ENCODE measurements at places on chromosomes 3 and 15.

DNA sequence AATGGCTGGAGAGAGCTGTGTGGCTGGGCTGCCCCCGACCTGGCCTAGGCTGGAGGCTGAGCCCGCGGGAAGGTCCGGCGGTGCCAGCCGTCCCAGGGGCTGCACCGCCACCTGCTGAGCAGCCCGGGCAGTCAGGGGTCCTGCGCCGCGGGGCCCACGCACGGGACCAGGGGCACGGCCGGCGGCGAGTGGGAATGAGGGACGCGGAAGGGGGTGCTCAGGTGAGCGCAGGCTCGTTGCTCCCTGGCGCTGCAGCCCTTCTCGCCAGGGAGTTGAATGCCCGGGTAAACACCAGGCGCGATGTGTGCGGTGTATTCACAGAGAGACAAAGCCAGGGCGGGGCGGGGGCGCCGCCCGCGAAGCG is 666 bp upstream of the SEMA3F start:
- DNase-seq: no peak

DNA sequence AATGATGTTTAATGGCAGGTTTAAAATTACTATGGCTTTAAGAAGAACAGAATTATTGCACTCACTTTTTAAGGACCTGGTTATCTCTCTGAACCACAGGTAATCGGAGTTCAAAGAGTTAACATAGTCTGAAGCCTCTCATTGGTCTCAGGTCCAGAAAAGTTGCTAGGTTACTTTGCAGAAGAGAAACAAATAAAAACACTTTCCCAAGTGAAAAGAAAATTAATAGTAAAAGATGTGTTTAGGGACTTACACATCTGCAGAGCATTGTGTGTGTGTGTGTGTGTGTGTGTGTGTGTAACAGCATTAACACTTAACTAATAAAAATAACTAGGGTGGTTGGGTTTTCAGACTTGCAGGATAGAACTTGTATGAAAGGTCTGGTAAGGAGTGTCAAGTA is 1.0 kb downstream of the MASP1 start:
- no peak for DNase-seq

- DNase-seq: no peak
Observed at GRCh38 chr3:103181160-103181559, 746.3 kb downstream of the ZPLD1 start.

DNA sequence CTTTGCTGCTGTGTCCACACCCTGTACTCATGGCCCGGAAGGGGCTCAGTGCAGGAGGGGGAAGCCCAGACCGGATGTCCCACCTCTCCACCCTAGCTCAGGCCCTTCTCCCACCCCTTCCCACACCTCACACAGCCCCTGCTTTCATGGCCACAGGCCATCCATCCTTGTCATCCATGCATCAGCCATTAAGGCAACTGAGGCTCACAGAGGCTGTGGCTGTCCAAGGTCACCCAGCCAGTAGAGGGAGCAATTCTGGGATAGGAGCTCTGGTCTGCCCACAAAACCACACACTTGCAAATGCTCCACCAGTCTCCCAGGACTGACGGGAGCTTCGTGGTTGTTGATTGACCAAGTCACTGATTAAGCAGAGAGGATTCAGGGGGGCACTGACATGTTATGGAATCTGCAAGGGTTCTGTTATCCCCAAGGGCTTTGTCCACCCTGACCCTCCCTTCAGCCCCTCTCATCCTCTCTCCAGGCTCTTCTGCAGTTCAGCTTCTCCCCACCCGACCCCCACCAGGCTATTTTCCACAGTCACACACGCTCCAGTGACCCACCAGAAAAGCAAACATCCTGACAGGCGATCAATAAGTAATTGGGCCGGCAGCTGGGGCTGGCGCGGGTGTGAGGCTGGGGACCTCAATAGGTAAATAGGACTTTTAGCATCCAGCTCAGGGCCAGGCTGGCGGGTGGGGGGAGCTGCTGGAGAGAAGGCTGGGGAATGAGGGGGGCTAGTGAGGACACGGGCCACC is 15.1 kb downstream of the LINGO1 start:
- no peak for DNase-seq

GRCh38 chr3:115162759-115163158 is 15.7 kb upstream of the ZBTB20 start:
- no peak for DNase-seq

DNA sequence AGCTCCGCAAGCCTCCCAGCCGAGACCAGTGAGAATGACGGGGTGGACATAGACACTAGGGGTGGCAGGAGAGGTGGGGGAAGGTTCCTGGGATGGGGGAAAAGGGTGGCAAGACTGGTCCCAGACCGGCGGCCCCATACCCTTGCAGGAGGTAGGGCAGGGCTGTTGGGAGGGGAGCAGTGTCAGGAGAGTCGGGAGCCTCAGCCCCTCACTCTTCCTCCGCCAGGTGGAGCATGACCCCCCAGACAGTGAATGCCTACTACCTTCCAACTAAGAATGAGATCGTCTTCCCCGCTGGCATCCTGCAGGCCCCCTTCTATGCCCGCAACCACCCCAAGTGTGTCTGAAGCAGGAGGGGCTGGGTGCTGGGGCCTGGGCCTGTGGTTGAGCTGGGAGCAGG is 8.7 kb upstream of the PSMD2 start:
- DNase-seq: no peak

DNA sequence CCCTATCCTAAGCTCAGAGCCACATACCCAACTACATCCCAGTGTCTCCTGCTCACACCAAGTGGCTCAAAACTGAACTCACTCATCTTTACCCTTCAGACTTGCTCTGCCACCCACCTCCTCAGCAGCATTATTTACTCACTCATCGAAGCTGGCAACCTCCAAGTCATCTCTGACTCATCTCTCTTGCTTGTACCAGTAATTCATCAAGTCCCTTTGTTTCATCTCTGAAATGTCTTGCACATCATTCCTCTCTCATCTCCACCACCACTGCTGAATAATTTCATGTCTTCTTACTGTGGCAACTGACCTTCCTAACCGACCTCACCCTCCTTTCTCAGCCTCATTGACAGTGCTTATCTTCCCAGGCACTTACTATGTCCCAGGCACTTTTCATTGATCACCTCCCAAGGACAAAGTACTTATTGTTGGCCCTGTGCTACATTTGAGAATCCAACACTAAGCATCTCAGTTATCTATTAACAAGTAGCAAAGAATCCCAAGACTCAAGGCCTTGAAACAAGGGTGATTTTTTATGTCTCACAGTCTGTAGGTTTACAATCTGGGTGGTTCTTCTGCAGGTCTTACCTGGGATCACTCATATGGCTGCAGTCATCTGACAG is 82.0 kb downstream of the MRPL46 start:
- DNase-seq: no peak

- DNase-seq: no peak
Observed at GRCh38 chr3:195834675-195835583, 23.2 kb upstream of the MUC4 start.

DNA sequence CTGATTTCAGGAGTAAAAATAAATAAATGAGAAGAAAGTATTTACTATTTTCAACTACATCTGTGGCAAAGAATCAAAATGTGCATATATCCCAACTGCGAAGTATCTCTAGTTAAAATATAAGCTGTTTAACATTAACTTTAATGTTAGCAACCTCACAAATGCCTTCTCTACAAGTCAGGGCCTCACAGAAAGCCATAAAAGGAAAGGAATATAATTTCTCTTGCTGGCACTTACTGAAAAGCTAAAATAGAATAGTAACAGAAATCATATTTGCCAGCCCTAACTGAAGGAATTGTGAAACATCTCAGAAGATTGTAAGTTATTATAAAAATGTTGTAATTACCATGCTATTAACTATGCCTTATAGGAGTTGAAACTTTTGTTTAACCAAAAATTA is 65.1 kb upstream of the MBNL1 start:
- no peak for DNase-seq

- DNase-seq: no peak
Observed at GRCh38 chr15:70262171-70262570, 164.5 kb upstream of the TLE3 start.

DNA sequence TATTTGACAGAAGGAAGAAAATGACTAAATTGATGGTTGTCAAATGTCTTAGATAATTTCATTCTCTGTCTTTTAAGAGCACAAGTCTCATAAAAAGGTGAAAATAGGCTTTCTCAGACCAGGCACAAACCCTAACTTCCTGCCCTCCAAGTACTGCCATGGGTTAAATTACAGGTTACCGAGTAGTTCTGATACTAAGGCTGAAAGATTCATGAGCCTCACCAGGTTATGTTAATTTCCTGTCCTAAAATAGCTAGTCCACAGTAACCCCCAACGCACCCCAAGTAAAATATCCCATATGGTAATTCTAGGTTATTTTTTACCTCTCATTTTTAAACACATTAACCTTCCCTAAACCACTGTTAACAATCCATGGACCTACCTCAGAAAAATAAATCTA is 42.0 kb downstream of the GSK3B start:
- no peak for DNase-seq

- DNase-seq: no peak
Observed at GRCh38 chr3:56290374-56290773, 177.9 kb downstream of the ERC2 start.

GRCh38 chr15:41438206-41438605 is 21.3 kb downstream of the RTF1 start:
- DNase-seq: no peak

- DNase-seq: no peak
Observed at GRCh38 chr3:73509066-73509465, 115.7 kb downstream of the PDZRN3 start.

- no peak for DNase-seq
Observed at GRCh38 chr15:77808075-77808474, 175.4 kb upstream of the LINGO1 start.

GRCh38 chr3:143843587-143843986 is 4.7 kb downstream of the SLC9A9 start:
- DNase-seq: no peak

- no peak for DNase-seq
Observed at GRCh38 chr3:114650808-114651207, 357.0 kb downstream of the TIGIT start.

- no peak for DNase-seq
Observed at GRCh38 chr3:32078085-32078634, 28.3 kb upstream of the GPD1L start.

GRCh38 chr15:67915461-67916374 is 75.9 kb upstream of the RNU6-1 start:
- no peak for DNase-seq

DNA sequence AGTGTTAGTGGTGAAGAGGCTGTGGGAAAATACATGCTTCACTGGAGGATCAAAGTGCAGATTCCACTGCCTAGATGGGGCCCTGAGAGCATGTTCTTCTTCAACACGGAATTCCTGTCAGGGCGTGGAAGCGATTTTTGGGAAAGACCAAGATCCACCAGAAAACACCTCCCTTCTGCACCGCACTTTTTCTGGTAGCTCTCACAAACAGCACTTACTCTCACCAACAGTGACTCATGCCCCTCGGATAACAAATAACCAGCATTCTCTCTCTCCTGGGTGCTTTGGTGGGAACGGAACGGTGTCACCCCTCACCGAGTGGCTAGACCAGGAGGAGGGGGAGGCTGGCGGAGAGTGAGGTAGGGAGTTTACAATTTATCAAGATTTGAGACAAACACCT is 40.1 kb downstream of the ADAMTSL3 start:
- no peak for DNase-seq

DNA sequence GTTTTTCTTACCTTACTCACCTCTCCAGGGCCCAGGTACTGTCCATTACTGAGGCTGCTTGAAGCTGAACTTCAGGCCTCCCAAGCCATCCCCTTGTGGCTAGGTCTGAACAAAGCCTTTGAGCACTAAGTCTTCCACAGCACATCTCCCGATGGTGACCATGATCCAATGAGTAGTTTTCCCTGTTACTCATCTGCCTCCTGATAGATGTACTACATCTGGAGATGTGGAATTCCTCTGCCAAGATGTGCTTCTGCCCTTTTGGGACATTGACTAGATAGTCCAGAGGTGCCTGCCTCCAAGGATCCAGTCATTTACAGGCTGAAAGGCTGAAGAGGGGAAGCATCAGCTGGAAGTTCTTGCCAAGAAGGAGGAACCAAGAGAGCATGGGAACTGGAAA is 28.9 kb upstream of the SLC35G2 start:
- DNase-seq: no peak

GRCh38 chr3:16379838-16380237 is 114.8 kb downstream of the OXNAD1 start:
- DNase-seq: no peak

DNA sequence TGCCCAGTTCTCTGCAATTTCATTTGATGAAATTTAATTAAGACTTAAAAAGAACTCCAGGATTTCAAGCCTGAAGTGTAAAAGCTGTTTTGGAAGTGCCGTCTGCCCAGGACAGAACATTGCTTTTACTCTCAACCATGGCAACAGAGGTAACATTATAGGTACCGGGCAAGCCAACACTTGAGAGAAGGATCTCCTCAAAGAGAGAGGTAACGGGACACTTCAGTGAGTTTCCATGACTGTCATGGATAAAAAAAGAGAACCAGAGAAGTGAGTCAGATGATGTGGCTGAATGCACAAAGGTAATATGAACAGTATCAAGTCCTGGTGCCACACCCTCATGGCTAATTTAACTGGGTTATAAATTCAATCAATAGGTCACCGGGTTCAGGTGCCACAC is 130.2 kb upstream of the LMOD3 start:
- DNase-seq: no peak

DNA sequence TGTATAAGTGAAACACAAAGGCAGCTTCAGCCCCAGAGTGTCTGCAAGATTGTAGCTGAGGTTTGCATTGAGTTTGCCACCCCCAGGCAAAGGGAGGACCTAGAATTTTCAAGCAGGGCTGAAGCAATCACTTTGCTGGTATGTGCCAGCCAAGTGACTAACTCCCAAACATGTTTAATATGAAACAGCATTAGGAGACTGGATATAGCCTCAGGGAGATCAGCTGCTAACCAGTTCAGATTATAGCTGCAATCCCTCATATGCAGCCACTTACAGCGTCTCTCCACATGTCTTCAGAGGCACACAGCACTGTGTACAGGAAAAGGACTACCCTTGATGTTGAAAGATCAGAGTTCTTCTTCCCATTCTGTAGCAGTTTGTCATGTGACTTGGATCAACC is 38.4 kb upstream of the PPP2R3A start:
- no peak for DNase-seq

GRCh38 chr3:72004749-72005292 is 219.9 kb upstream of the PROK2 start:
- no peak for DNase-seq

DNA sequence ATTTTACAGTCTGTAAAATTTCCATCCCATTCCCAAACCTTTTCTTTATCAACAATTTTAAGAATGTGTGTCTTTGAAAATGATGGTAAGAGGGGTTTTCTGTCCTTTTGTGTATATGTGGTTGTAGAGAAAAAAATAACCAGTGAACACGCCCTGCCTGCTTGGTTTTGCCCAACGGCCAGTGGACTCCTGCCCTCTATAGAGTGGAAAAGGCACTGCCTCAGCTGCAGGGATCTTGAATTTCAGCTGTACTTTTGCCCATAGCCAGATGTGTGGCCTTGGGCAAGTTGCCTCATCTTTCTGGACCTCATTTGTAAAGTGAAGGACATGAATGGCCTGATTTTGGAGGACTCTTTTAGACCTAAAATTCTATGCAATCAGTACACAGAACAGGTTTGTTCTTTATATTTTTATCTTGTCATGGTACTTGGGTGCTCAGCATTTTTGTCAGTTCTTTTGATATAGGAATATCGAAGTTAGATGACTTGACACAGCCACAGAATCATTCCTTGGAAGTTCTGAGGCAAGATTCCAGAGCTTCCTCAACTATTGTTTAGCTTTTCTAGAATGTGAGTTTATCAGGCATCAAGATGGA is 81.0 kb downstream of the CLDN11 start:
- DNase-seq: peak; percentile 31

GRCh38 chr3:183061391-183062172 is 37.7 kb downstream of the MCCC1 start:
- DNase-seq: no peak

- DNase-seq: no peak
Observed at GRCh38 chr15:67120009-67120838, 54.8 kb downstream of the SMAD3 start.

- DNase-seq: no peak
Observed at GRCh38 chr3:43071313-43071893, 34.5 kb downstream of the POMGNT2 start.

Data from GM12891 (cell line).